Femur (tissue), 1 donor: ENCODE measurements at places on chromosomes 4 and X.
A peak's percentile ranks its signal among the peaks of the same experiment; 100 is the strongest.

- DNase-seq, result no peak
Observed at GRCh38 chr4:35993606-35994005, 250.7 kb downstream of the ARAP2 start.

- peak; percentile 28 for DNase-seq
Observed at GRCh38 chr4:52059372-52059771, 8.3 kb downstream of the SPATA18 start.

DNA sequence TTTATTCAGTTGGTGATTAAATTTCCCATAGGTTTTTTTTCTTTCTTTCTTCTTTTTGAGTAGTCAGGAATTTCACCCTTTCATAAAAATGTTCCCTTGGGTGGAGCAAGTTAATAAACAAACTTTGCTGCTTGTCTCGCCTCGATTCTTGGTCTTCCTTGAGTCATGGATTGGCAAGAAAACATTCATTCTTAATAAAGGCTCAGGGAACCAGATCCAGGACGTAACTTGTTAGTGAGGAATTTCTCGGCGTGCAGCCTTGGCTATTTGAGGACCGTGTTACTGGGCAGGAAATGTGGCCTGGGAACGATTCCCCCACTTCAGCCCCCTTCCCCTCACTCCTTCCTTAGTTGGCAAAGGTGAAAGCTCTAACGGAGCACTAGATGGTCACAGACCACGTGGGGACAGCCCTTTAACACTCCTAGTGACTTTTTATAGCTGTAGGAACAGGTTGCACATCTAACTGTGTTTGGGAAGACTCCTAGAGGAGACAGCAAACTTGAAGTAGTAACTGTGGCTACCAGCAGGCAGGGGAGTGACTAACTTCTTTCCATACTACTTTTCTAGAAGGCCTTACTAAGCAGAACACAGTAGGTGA, 106.8 kb downstream of the UCHL1 start:
- peak; percentile 73 for DNase-seq

DNA sequence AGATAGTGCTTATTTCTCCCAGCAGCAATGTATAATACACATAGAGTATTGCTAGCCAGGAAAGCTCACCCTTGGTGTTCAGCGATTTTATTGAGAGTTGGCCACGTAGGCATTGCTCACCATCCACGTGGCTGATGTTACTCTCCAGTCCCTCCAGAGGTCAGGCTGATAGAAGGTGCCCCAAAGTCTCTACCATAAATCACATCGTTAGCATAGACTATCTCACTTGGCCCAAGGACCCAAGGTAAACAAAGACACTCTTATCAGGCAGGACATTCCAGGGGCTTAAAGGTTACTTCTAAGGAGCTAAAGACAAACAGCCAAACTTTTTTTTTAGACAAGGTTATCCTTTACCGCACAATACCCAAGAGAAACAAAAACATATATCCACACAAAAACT, 30.3 kb upstream of the RGN start:
- DNase-seq, result no peak

GRCh38 chr4:186979961-186980745, 256.5 kb upstream of the FAT1 start:
- DNase-seq, result no peak

- no peak for DNase-seq
Observed at GRCh38 chr4:168699224-168699878, 202.5 kb downstream of the PALLD start.

DNA sequence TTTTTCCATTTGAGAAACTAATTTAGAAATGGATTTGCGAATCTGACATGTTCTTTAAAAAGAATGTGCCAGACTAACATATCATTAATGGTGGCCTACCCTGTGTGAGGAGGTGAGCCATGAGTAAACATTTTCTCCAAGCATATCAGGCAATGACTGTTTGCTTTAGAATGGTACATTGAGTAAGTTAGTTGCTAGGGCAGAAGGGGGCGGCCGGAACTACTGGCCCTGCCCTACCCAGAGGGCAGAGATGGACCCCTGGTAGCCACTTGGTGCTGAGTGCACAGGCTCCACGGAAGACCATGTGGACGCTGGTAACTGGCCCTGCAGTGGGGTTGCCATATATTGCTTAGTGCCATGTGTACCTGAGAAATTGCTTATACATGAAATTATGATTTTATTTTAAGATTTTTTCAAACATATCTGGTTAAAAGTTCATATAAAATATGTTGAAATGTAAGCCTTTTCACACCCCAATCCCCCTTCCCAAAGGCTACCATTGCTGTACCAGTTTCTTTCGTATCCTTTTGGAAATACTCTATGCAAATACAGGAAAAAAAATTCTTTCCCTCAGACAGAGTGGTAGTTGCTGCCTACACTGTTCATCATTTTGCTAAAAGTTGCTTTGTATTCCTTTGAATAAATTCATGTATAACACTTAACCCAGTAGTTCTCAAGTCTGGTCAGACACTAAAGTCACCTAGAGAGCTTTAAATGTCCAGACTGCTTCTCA, 8.8 kb downstream of the FNIP2 start:
- DNase-seq, result no peak

- peak; percentile 73 for DNase-seq
Observed at GRCh38 chr4:140049024-140049848, 104.7 kb downstream of the MAML3 start.

DNA sequence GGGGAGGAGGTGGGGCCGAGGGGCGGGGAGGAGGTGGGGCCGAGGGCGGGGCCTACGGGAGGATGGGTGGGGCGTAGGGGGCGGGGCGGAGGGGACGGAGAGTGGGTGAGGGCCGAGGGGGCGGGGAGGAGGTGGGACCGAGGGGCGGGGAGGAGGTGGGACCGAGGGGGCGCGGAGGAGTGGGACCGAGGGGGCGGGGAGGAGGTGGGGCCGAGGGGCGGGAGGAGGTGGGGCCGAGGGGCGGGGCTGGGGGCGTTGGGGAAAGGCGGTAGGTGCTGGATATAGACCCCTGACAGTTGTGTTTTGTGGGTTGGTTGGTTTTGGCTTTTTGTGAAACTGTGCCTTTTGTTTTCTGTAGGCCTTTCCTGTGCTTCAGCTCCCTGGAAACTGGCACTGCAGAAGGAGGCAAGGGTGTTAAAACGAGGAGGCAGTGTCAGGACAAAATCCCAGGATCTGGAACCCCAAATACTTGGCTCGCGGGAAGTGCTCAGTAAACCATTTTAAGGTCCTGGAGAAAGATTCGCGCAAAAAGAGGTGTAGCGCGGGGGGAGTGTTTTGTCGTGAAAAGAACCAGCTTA, 580 bp upstream of the MMGT1 start:
- peak; percentile 89 for DNase-seq
